Endothelial cell (in vitro differentiated cells): ENCODE measurements at places on chromosomes 4 and X.

DNA sequence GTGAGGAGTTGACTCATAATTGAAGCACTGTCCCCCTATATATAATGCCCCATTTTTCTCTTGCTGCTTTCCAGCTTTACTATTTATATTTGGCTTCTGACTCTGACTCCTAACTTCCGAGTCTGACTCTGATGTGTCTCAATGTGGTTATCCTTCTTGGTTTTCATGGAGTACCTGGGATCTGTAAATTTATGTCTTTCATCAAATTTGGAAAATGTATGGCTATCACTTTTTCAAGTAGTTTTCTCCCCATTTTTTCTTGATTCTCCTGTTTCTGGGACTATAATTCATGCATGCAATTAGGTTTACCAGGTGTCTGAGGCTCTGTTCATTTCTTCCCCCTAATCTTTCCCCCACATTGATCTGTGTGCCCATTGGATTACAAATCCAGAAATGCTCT is 156.8 kb upstream of the SFRP2 start:
- DNase-seq: no peak

DNA sequence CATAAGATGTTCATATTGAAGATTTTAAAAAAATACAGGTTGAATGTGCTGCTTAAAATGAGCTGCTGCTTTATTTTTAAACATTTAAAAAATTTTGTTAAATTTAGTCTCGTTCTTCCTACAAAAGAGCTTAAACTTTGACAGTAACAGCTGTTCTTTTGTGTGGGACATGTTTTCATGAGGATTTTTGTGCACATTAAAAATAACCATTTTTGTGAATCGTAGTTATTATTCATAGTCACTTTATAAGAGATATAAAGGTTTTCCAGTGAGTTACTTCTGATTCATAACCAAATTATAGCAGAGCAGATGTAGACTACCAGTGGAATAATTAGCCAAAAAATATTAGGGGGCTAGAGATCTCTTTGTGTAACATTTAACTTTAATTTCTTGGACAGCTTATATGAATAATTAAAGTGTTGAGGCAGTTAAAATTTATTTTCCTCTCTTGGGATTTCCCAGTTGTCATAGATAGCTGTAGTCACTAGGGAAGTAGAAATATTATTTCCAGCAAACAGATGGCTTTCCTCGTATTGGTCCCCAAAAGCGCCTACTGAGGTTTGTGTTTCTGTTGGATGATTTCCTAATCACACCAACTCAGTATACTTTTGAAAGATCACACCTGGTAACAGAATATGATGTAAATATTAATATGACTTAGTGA is 24.2 kb downstream of the RBPJ start:
- DNase-seq: no peak

- DNase-seq: no peak
Observed at GRCh38 chr4:64824591-64824990, 415.3 kb upstream of the TECRL start.

GRCh38 chrX:84046403-84046984 is 141.5 kb downstream of the RPS6KA6 start:
- peak; percentile 24 for DNase-seq

- no peak for DNase-seq
Observed at GRCh38 chr4:38193236-38193863, 233.2 kb downstream of the PTTG2 start.

DNA sequence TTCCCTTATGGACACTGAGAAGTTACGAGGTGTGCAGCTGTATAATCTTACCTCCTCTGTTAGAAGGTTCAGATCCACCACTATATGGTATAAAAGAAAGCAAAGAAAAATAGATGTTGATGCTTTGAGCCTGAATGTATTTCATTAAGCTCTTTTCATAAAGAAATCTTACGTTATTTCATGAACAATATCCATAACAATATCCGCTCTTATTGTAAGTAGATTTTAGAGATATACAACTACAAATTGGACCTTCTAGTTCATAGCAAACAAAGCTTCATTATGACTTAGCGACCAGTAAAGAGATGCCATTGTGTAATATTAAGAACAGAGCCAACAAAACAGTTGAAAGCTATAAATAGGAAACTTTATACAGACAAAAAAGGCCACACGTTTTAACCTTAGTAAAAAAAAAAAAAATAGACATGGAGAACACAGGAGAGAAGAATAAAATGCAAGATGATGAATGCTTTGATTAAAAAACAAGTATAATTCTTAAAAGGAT is 203.6 kb downstream of the PDGFC start:
- no peak for DNase-seq

DNA sequence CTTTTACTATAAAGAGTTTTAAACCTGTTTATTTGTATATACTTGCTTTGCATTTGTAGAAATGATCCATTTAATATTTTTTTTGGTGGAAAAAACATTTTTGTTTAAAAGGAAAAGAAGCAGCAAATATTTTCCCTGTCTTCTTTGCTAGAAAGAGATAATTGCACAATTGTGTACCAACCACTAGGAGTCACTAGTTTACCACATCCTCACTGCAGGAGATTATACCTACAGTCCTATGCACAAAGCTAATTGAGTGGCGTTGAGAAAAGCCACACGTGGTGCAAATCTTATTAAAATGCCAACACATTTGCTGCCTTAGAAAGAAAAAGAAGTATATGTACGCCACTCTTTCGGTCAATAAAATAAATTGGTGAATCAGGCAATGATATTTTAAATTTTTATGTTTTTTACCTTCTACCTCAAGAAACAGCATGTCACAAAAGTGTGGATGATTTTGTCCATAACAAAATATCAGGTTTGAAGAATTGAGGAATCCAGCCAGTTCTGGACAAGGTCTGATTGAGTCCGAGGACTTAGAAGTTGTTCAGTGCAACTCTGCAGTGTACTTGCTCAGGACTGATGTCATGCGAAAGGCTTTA is 102.9 kb downstream of the GRXCR1 start:
- DNase-seq: no peak

DNA sequence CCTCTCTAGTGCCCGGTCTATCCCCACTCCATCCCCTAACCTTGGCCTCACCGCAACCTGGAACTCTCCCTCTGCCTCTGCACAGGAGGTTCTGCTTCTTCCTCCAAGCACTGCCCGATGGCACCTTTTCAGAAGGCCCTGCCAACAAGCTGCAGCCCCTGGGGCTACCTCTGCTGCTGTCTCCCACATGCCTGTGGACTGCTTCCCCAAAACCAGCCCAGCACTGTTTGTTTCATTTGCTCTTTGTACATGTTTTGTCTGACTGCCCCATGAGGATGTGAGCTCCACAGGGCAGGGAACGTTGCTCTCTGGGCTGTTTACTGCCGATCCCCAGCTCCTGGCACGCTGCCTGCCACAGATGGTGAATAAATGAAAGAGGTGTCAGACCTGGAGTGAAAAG is 85.4 kb downstream of the INTS6L start:
- DNase-seq: no peak

GRCh38 chr4:54657185-54657550 is 589 bp upstream of the KIT start:
- peak; percentile 5 for DNase-seq

- DNase-seq: no peak
Observed at GRCh38 chr4:79043138-79043537, 103.9 kb upstream of the PAQR3 start.

DNA sequence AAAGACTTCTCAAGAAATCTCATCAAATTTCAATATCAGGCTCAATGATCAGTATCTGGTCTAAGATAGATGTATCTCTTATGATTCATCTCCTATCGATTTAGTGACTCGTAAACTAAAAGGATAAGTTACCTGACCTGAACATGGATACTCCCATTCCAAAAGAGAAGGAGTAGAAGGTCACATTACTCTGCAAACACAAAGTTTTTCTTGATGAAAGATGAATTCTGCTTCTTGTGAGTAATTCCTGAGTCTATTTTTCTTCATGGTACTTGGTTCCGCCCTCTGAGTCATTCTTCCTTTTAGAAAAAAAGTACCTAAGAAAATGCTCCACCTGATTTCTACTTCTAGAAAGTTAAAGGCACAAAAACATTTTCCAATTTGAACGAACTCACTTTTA is 223.1 kb upstream of the SLIT2 start:
- no peak for DNase-seq

GRCh38 chrX:102767287-102767686 is 46.7 kb downstream of the GPRASP3 start:
- DNase-seq: no peak

DNA sequence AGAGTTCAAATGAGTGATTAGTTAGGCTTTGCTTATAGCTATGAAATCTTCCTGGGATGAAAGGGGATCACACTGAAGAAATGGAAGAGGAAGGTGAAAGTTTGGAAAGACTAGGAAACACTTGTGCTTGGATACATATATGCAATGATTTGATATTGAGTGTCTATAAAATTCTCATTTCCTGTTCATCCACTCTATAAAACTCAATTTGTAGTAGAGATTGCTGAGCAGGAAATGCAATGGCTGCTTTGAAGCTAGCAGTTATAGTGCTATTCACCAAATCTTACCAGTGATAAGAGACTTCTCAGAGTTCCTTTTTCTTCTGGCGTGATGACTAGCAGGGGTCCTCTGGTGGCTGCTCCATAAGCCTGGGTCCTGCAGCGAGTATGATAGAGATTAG is 128.1 kb upstream of the HPF1 start:
- no peak for DNase-seq

- no peak for DNase-seq
Observed at GRCh38 chrX:138858951-138859350, 147.4 kb upstream of the FGF13 start.

DNA sequence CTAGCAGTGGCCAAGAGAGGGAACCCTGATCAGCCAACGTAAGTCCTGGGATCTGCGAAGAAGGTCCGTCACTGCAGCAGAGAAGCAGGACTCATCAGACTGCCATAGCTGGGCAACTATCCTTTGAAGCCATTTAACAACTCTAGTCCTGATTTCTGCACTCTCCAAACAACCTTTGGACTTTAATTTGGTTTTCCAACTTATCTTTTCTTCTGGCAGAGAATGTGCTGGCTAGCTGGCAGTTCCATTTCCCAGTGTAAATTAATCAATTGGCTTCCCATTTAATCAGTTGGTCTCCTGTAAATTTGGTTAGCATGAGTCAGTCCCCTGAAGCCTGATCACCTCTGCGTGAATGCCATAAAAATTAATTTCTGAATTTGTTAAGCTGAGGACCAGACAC is 153.7 kb upstream of the GPR101 start:
- no peak for DNase-seq

- DNase-seq: no peak
Observed at GRCh38 chrX:104172121-104172520, 5.9 kb downstream of the FAM199X start.
